ENCODE measurements at places on chromosomes 13 and 19.

- no peak for DNase-seq
Measured at GRCh38 chr19:13095393-13095784, 7.3 kb downstream of the LYL1 start.

- peak; percentile 35 for DNase-seq
Measured at GRCh38 chr19:45164577-45165335, 4.0 kb upstream of the NKPD1 start.

DNA sequence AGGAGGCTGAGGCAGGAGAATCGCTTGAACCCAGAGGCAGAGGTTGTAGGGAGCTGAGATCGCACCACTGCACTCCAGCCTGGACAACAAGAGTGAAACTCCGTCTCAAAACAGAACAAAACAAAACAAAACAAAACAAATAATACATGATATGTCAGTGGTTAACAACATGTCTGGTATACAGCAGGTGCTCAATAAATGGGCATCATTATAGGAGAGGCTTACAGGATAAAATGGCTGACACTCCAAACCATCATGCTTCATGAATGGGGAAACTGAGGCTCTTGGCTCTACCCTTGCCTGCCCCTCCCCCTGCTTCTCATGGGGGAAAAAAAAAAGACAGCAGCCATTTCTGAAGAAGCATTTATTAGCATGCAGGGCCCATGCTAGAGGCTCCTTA, 3.0 kb upstream of the RAB3D start:
- DNase-seq, result no peak

- peak; percentile 59 for DNase-seq
Measured at GRCh38 chr19:54096617-54097106, 3.9 kb downstream of the OSCAR start.

GRCh38 chr19:31253526-31254179, 95.6 kb downstream of the TSHZ3 start:
- DNase-seq, result no peak

- DNase-seq, result no peak
Measured at GRCh38 chr19:41563854-41564514, 12.0 kb upstream of the CEACAM21 start.

GRCh38 chr13:103315711-103316110, 249.5 kb upstream of the SLC10A2 start:
- DNase-seq, result no peak

DNA sequence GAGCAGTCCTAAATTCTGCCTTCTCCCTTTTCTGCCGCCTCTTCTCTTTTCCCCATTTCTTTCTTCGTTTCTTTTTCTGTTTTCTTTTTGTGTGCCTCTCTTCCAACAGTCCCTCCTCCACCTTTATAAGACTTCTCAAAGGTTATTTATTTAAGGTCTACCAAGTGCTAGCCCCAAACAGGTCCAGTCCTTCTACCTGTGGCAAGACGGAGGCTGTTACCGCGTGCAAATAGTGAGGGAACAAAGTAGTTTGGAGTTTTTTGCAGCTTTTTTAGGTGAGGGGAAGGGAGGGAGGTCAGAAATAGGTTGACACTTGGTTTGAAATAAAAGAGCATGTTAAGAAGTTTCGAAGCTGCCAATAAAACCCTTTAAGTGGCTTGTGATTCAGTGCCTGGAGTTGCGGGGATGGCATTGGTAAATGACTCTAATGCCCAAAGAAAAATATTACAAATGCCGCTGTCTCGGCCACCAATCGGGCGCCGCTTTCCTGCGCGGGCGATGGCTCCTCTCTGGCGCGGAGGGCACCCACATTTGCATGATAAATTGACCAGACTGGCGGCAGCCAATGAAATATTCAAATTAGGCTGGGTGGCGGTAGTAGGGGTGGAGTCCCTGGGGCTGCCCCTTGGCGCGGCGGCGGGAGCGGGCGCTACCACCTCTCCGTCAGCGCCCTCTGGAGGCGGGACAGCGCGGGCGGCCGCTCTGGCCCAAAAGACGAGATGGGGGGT, 7.5 kb upstream of the TSHZ3 start:
- no peak for DNase-seq

- DNase-seq, result peak; percentile 12
Measured at GRCh38 chr13:33057019-33057780, 41.0 kb downstream of the KL start.

- DNase-seq, result no peak
Measured at GRCh38 chr19:39759457-39760184, 19.0 kb upstream of the LEUTX start.

- no peak for DNase-seq
Measured at GRCh38 chr19:17090583-17090982, 15.0 kb downstream of the MYO9B start.

DNA sequence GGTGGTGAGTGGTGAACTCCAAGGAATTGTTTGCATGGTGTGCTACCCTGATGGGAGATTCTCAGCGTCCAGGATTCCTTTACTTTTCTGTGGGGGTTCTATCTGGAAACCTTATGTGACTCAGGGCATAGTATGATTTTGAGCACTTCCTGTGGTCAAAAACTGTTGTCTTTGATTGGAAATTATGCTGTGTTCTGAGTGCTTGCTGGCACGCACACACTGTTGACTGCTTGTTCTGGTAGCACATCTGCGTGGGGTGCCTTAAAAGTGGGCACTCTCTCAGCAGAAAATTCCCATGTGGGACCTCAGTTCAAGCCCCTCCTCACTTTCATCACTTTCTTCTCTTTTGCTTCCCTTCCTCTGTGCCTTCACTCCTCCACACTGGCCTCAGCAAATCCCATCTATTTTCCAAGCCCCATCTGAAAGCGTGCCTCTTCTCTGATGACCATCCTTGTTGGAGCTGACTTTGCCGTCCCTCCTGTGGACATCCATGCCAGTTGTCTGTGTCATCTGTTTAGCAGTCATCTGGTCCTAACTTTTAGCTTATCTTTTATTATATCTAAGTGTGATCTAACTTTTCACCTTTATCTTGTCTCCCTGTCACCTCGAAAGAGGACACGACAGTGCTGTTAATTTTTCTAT, 56.4 kb upstream of the NPAS1 start:
- DNase-seq, result peak; percentile 96

DNA sequence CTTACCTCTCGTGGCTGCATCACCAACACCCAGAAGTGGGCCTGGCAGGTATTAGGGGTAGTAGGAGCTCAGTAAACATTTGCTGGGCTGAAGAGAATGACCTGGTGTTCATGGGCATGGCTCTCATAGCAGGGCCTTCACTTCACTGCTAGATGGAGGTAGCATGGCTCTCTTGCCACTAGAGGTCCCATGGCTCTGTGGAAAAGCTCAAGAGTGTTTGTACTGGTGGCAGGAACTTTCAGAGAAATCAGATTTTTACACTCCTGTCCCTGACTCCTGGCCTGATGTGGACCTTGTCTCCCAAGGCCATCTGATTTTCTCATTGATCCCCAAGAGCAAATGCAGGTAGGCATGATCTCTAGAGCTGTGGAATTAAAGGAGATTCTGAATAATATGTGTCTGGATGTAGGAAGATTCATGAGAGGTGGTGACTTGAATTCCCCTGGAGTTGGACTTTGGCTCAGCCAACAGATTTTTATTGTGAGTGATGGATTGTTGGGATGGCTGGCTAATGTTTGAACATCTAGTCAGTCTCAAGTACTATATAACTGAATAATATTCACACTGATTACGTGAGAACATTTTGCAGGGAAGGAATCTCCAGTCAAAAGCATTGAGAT, 5.7 kb downstream of the ZNF574 start:
- DNase-seq, result peak; percentile 48

- DNase-seq, result no peak
Measured at GRCh38 chr19:8663920-8664670, 33.7 kb downstream of the NFILZ start.

DNA sequence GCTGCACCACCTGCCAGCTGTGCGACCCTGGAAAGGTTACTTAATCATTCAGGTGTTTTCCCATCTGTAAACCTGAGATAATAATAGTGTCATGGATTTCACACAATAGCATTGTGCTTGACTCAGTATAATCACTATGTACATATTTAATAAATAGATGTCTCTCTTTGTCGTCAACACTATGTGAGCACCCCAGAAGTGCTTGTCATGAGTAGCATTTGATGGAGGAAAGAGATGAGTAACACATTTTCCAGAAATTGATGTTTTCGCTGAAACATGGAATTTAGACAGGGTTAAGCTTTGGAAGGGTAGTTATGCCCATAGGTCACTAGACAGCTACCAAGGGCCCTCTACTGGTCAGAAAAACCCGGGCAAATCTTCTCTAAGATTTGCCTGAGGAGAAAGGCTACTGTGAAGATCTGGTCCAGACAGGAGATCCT, 9.5 kb upstream of the MBNL2 start:
- DNase-seq, result peak; percentile 46

GRCh38 chr13:99883805-99884204, 87.8 kb downstream of the ZIC5 start:
- DNase-seq, result no peak

Measured in fibroblast of upper back skin (primary cell).